ENCODE measurements at places on chromosomes 12 and 14. TPM values are rescaled to one million over a fixed set of nuclear protein-coding genes. Genes with fewer than 3 reads are reported as not detected.

Gene GPD1
- total RNA-seq, result 0.81 TPM

Gene NANOG
- 1.3 TPM for total RNA-seq

Gene PSMB5
- total RNA-seq, result 289 TPM

Gene C14orf180
- not detected for total RNA-seq

Gene KLRF1
- not detected for total RNA-seq

Gene KRT72
- not detected for total RNA-seq

DNA sequence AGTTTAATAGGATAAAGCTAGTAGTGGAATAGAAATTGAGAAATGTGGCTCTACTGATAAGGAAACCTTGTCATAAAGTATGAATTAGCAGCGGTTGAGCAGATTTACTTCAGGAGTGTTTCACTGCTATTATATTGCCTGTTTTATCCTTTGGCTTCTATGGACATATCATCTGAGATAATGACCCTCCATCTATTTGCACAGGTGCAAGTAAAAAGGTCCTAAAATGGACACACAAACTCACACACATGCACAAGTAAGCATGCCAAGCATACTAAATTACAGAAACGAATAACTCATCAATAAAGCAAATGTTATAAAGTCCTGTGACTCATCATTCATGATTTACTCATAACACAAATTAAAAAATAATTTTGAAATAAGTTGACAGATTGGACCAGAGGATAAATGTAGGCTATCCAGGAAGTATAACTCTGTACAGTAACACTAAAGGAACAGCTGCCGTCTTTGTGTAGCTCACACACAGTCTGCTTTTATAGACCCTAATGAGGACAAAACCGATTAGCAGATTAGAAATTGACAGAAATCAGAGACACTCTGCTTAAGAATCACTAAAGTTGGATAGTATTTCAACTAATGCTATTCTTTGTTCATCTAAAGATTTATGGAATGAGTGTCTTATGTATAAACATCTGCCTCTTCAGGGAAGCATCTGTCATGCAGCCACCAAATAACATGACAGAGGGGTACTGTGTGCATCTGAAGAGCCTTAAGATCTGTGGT is 73.9 kb downstream of the SYT1 start:
- no peak for DNase-seq

GRCh38 chr14:60695327-60695726 is 28.8 kb downstream of the SIX4 start:
- no peak for DNase-seq

GRCh38 chr12:12508612-12509011 is 54.1 kb downstream of the DUSP16 start:
- no peak for DNase-seq

GRCh38 chr14:32809255-32809654 is 129.4 kb upstream of the NPAS3 start:
- DNase-seq, result no peak

- no peak for DNase-seq
These were observed 99.6 kb downstream of the SLC25A47 start for GRCh38 chr14:100422556-100423316.

DNA sequence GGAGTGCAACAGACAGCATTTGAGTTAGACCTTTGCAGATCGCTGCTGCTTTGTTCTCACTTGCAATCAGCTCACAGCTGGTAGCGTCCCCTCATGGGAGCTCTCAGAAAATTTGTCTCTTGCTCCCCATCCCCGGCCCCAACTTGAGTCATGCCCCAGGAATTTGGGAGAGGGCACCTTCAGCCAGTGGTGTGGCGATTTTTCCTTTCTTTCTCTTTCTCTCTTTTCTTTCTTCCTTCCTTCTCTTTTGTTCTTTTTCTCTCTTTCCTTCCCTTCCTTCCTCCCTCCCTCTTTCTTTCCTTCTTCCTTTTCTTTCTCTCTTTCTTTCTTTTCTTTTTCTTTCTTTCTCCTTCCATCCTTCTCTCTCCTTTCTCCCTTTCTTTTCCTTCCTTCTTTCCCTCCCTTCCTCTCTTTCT is 34.2 kb upstream of the MAP1LC3B2 start:
- DNase-seq, result no peak

- DNase-seq, result no peak
These were observed 59.7 kb upstream of the MAX start for GRCh38 chr14:65162031-65162430.

- no peak for DNase-seq
These were observed 3.1 kb upstream of the HOTAIR start for GRCh38 chr12:53977596-53978445.

- no peak for DNase-seq
These were observed 135.7 kb downstream of the SRGAP1 start for GRCh38 chr12:63980211-63980610.

DNA sequence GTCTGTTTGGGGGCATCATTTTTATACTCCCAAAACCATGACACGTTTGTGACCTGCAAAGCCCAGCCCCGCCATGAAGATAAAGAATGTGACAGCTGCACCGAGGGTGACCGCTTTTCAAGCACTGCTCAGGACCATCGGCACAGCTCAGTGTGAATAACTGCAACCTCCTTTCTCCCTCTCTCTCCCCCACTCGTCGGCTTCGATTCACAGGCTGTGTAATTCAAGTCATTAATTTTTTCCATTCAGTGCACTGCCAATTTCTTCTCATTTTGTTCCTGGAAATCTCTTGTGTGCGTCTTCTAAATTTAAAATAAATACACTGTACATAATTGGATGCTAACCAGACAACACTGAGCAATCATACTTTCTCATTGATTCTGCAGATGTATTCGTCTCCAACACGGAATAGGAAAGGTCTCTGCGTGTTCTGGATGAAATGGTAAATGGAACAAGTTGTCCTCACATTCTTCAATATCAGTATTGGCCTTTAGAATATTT is 260.8 kb downstream of the TTC8 start:
- DNase-seq, result no peak

DNA sequence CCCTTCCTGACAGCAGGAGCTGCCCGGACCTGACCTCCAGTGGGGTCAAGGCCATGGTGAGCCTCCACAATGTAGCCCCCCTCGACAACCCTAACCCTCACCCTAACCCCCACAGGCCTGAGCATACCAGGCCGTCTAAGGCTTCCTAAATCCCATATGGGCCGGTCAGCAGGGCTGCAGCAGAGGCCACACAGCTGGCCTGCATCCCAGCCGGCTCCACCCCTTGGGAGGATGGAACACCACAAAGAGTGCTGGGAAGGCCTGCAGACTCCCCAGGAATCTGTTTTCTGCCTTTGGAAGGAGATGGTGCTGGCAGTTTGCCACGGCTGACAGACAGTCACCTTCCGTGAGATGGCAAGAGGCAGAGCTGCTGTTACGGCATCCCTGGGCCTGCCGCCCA is 2.8 kb downstream of the TMEM179 start:
- no peak for DNase-seq

- no peak for DNase-seq
These were observed 155.5 kb downstream of the PRKCH start for GRCh38 chr14:61476754-61477410.

- DNase-seq, result no peak
These were observed 417.6 kb downstream of the PCNX1 start for GRCh38 chr14:71324767-71325272.

GRCh38 chr12:108826807-108827721 is 30.3 kb downstream of the SSH1 start:
- peak; percentile 61 for DNase-seq

DNA sequence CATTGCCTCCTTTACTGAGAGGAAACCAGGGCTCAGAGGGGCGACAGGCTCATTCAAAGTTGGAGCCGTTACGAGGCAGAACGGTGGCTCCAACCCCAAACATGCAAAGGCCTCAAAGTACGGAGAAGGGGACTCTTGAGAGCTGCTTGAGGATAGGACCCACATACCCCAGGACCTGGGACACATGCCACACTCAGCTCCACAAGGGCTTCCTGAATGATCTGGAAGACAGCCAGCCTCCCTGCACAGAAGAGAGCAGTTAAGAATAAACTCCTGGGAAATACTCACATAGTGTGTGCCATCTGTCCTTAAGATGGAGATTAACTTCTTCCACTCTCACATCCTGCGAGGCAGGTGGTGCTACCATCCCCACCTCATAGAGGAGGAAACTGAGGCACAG is 26.6 kb upstream of the NXPH4 start:
- no peak for DNase-seq

DNA sequence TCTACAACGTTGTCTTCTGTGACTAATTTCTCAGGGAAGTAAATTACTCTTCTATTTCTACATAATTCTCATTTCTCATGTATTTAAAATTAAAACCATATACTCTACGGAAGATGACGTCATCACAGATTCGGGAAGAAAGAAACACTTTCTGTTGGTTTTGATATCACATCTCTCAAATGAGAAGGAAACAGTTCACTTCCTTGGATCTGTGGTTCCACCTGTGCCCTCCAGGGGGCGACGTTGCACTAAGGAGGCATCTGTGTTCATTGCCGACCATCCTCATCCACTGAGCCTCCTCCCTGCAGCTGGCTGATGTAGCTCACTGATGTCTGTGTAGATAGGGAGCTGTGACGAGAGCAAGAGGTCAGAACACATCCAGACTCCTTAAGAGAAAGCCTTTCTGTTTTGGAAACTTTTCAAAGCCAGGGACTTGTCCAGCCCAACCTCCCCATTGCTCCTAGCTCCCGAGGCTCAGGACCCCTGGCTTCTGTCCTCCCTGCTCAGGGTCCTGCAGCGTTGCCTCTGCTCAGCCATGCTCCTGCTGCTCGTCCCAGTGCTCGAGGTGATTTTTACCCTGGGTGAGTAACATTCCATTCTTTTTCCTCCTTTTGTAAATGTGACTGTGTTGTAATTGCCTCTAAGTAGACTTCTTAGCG is 172.7 kb upstream of the OR4E1 start:
- peak; percentile 78 for DNase-seq

GRCh38 chr12:99130808-99131553 is 485.9 kb downstream of the APAF1 start:
- DNase-seq, result no peak
